ENCODE measurements at places on chromosomes 3 and 15. TPM values are rescaled to one million over a fixed set of nuclear protein-coding genes. Genes with fewer than 3 reads are reported as not detected.
A peak's percentile ranks its signal among the peaks of the same experiment; 100 is the strongest.

Gene NECTIN3
- total RNA-seq: 23.0 TPM

GRCh38 chr15:57683481-57683880 is 23.0 kb upstream of the POLR2M start:
- H3K27me3 ChIP-seq: peaks cover 5% of the 10 kb centered on the region
- no peaks in the 10 kb centered on the region for H3K4me1 ChIP-seq
- no peak overlapping the region for H3K4me3 ChIP-seq
- H3K36me3 ChIP-seq: no peaks in the 10 kb centered on the region
- DNase-seq: no peak

GRCh38 chr15:77002954-77003912 is 8.3 kb downstream of the PSTPIP1 start:
- H3K36me3 ChIP-seq: no peaks in the 10 kb centered on the region
- H3K4me3 ChIP-seq: no peak overlapping the region
- no peaks in the 10 kb centered on the region for H3K27me3 ChIP-seq
- H3K4me1 ChIP-seq: no peaks in the 10 kb centered on the region
- no peak overlapping the region for H3K27ac ChIP-seq

DNA sequence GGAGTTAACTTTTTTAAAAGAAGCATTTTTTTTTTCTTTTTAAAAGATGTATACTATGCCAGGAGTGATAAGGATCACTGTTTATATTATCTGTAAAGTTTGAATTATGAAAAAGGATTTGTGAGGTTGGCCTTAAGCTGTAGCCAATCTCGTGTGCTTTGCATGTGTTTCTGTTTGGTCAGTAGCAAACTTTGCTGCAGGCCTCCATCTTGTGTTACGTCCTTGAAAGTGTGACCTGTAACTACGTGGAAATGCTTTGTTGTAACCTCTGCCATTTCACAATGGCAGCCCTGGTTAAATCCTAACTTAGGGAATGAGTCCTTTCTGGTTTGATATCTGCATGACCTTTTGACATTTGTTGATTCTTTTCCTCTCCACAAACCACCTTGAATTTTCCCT is 1345.6 kb downstream of the NSUN3 start:
- no peak overlapping the region for H3K4me3 ChIP-seq
- no peaks in the 10 kb centered on the region for H3K27me3 ChIP-seq
- H3K36me3 ChIP-seq: peaks cover 24% of the 10 kb centered on the region

DNA sequence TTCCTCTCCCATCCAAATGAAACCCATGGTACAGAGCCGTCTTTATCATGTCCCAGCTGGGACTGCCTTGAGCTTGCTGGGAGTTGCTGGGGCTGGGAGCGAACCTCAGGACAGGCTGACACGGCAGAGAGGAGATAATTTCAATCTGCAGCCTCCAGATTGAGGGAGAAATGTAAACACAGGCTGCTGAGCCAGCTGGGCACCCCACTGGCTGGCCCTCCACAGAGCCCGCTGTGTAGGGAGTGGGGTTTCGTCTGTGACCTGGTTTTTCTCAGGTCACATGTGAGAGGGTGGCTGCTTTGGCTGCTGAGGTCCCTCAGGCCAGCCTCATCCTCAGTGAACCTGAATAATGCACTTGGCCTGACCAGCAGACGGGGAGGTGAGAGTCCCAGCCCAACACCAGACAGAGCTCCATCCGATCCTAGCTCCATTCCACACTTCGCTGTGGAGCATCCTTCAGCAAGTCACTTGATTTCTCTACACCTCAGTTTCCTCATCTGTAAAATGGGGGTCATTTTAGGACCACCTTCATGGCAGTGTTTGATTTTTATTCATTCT is 121.6 kb upstream of the MRPS22 start:
- no peak for DNase-seq
- no peaks in the 10 kb centered on the region for H3K36me3 ChIP-seq
- no peak overlapping the region for H3K4me3 ChIP-seq

DNA sequence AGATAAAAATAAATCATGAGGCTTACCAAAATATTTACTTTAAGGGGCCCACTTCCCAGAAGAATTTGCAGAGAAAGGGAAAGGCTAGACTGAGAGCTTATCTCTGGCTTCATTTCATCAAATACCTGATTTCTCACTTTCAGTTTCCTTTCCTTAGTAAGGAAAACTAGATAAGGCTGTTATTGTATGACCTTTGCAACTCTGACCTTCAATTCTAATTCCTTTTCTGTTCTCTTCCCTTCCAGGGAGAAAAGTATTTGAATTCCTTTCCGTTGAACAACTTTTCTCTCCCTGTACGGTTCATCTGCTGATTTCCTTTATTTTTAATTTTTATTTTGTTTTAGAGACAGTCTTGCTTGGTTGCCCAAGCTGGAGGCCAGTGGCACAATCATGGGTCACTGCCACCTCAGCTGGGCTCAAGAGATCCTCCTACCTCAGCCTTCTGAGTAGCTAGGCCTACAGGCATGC is 7.1 kb upstream of the PXK start:
- H3K27ac ChIP-seq: no peak overlapping the region
- no peak for DNase-seq
- H3K4me1 ChIP-seq: peaks cover 33% of the 10 kb centered on the region
- H3K36me3 ChIP-seq: no peaks in the 10 kb centered on the region
- H3K4me3 ChIP-seq: no peak overlapping the region
- H3K27me3 ChIP-seq: peaks cover 3% of the 10 kb centered on the region

DNA sequence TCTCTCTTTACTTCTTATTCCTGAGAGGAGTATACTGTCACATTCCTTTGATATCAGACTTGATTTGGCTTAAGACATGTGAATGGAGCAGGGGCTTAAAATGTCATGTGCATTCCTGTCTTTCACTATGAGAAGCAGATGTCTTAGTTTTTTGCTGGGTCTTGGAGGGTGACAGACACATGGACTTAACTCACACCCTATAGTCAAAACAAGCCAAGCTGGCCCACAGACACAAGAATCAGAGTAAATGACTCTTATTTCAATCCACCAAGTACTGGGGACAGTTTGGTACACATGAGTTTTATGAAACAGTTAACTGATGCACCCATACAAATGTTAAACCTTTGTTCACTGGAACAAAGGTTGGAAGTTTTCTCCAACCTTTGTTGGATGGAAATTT is 1024.1 kb upstream of the CFAP20DC start:
- no peak for DNase-seq
- 0 out of 2 replicates have a peak, but pooled peaks cover 8% of the 10 kb centered on the region for H3K4me1 ChIP-seq
- no peak overlapping the region for H3K4me3 ChIP-seq
- H3K36me3 ChIP-seq: 0 out of 2 replicates have a peak, but pooled peaks cover 3% of the 10 kb centered on the region
- no peak overlapping the region for H3K27ac ChIP-seq

DNA sequence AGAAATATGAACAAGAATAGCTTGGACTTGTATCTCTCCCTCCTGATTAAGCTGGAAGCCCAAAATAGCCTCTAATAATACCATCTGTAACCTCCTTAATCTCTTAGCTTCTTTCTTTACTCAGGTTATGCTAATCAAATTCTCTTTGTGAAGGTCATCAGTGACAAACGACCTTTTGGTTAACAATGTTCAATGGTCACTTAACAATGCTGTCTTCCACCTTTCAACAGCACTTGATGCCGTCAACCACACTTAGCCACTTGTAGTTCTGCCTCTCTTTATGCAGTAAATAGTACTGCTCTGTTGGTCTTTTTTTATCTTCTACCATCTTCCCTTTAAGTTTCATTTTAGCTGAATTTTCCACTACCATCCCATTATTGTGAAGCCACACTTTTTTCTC is 476.6 kb upstream of the TGFBR2 start:
- H3K4me1 ChIP-seq: peaks cover 10% of the 10 kb centered on the region
- H3K27me3 ChIP-seq: peaks cover 2% of the 10 kb centered on the region

- no peak overlapping the region for H3K4me3 ChIP-seq
- no peak overlapping the region for H3K27ac ChIP-seq
- DNase-seq: no peak
- H3K36me3 ChIP-seq: no peaks in the 10 kb centered on the region
Observed at GRCh38 chr3:148513096-148513543, 184.6 kb upstream of the AGTR1 start.

Gene TTC21A
- total RNA-seq: 3.8 TPM

DNA sequence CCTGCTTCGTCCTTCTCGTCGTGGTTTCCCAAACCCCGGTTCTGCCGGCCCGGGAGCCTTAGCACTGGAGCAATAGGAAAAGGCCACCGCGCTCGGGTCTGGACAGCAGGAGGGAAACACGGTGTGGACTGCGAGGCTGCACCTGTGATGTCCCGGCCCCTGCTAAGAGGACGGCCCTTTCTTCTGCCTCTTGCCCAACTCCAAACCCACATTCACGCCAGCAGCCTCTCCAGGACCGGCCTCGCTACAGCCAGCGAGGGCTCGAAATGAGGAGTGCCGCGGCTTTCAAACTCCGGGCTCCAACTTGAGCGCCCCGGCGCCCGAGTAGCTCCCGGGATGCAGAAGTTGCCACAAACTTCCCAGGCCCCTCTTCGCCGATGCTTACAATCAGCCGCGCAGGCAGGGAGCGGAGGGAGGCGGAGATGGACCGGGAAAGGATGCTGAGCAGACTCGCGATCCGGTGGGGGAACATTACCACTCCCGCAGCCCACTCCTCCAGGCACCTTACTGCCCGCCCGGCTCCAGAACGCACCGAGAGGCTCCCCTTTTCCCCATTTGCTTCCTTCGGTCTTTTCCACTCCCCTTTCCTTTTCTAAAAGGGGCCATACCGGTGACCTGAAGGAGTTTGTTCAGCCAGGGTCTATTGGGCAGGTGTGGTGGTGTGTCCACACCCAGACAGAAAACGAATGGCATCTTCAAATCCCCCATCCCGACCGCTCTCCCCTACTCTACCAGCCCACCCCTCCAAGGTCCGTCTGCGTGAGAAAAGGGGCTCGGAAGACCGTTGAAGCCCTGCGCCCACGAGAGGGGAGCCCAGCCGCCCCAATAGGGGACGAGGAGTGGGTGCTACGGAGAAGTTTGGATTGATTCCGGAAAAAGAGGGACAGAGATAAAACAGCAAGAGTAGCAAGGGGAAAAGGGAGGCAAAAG is 18.8 kb upstream of the SATB1 start:
- peaks cover 38% of the 10 kb centered on the region for H3K4me1 ChIP-seq
- no peak overlapping the region for H3K27ac ChIP-seq
- peaks cover 15% of the 10 kb centered on the region for H3K36me3 ChIP-seq
- peak overlapping the region; percentile 95 for H3K4me3 ChIP-seq

- no peak overlapping the region for H3K27ac ChIP-seq
- H3K36me3 ChIP-seq: no peaks in the 10 kb centered on the region
- no peak overlapping the region for H3K4me3 ChIP-seq
- peaks cover 5% of the 10 kb centered on the region for H3K4me1 ChIP-seq
- no peaks in the 10 kb centered on the region for H3K27me3 ChIP-seq
- DNase-seq: no peak
Observed at GRCh38 chr15:62606376-62607113, 436.0 kb upstream of the TPM1 start.

- H3K27ac ChIP-seq: no peak overlapping the region
- no peak overlapping the region for H3K4me3 ChIP-seq
- H3K4me1 ChIP-seq: peaks cover 9% of the 10 kb centered on the region
- no peaks in the 10 kb centered on the region for H3K27me3 ChIP-seq
- no peak for DNase-seq
Observed at GRCh38 chr3:171781711-171782127, 28.6 kb downstream of the PLD1 start.

DNA sequence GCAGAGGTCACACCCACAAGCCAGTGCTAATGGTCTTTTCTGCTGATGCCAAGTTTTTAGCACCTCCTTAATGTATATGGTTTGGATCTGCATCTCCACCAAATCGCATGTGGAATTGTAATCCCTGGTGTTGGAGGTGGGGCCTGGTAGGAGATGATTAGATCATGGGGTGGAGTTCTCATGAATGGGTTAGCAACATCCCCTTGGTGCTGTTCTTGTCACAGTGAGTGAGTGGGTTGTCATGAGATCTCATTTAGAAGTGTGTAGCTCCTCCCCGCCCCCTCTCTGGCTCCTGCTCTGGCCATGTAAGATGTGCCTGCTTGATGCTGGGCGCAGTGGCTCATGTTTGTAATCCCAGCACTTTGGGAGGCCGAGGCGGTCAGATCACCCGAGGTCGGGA is 37.3 kb upstream of the KLHL6 start:
- peaks cover 12% of the 10 kb centered on the region for H3K36me3 ChIP-seq
- H3K4me3 ChIP-seq: no peak overlapping the region
- H3K27me3 ChIP-seq: peaks cover 3% of the 10 kb centered on the region
- H3K27ac ChIP-seq: no peak overlapping the region
- peaks cover 21% of the 10 kb centered on the region for H3K4me1 ChIP-seq

Gene SLC51A
- 8.4 TPM for total RNA-seq

Gene FANCD2OS
- not detected for total RNA-seq

DNA sequence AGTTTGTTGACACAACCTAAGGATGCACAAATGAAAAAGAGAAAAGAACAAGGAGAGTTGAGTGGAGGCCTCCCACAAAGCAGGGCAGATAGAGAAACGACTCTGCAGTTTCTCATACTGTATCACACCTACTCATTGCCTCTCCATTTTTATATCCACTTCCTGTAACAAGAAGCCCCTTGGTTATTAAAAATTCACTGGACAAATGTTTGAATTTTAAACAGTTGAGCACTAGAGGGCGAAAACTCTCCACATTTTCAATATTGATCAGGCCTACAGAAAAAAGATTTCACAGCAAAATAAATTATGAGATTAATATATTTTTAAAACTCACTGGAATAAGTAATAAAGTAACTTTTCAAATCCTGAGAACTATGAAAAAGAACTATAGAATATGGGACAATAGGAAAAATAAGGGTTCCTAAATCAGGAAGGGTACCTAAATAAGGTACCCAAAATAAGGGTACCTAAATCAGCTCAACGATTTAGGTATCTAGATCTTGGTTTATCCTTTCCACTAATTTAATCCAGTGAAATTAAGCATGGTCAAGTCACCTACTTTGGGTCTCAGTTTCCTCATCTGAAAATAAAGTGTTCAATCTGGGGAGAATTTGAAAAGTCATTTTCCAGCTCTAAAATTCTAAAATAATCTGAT is 47.0 kb upstream of the PPIB start:
- no peaks in the 10 kb centered on the region for H3K27me3 ChIP-seq
- no peak overlapping the region for H3K27ac ChIP-seq
- peaks cover 5% of the 10 kb centered on the region for H3K36me3 ChIP-seq
- H3K4me1 ChIP-seq: 0 out of 2 replicates have a peak, but pooled peaks cover 4% of the 10 kb centered on the region

DNA sequence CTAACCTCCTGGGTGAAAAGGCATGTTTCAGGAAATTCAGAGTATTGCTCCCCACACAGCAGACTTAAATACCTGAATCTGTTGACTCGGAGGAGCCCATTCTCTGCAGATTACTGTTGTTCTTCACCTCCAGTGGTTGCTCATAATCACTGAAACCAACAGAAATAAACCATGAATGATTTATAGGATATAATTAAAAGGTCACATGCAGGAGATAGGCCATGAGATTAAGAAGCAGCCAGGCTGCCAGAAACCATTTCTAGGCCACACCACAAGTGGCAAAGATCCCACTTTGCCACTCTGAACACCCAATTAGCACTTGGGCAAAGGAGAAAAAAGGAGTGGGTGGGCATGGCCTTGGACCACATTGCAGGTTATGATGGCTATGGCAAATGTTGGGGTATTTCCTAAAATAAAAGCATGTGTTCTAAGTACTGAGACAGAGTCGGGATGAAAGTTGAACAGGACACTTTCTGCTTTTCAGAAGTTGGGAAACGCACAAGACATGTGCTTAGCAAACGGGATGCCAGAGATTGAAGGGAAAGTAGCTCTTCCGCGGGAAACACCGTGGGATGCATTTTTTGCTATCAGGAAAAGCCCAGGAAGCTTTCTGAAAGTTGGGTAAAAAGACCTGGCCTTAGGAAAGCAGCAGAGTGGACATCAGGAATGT is 1.5 kb downstream of the CDC25A start:
- peaks cover 38% of the 10 kb centered on the region for H3K4me1 ChIP-seq
- peaks cover 52% of the 10 kb centered on the region for H3K36me3 ChIP-seq
- H3K27me3 ChIP-seq: no peaks in the 10 kb centered on the region
- DNase-seq: no peak

Gene RASL12
- total RNA-seq: 6.5 TPM

GRCh38 chr3:13198264-13198879 is 125.1 kb upstream of the IQSEC1 start:
- no peak overlapping the region for H3K27ac ChIP-seq
- no peaks in the 10 kb centered on the region for H3K27me3 ChIP-seq

Measured in WTC11 (cell line).